ENCODE measurements at places on chromosomes 4 and X. TPM values are rescaled to one million over a fixed set of nuclear protein-coding genes. Genes with fewer than 3 reads are reported as not detected.

DNA sequence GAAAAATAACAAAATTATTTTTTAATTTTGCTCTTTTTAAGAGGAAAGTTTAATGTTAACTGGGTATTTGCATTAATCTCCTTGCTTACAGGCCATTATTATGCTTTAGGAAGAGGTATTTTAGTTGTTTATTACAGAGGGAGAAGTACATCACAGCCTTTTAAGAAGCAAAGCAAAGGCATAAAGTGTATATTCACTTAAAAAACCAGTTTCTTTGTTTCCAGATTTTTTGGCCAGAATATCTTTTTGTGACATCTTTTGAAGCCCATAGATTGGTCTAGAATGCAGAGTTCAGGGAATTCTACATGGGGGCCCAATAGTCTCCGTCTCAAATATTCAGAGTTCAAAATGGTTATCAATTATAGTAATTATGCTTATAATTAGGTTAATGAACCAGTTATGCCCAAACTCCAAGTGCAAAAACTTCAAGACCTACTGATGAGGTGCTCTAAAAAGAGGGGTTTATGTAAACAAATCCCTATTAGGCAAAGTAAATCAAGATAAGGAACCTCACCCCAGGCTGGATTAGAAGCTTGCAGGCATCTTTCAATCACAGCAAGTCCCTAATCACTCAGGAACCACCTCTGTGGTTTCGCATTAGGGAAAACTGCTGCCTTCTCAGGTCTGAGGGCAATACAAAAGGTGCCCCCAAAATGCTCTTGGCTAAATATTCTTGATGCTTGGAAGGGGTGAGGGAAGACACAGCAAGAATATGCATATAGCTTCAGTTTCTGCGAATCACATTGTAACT is 1.4 kb downstream of the CXXC4 start:
- no peak for DNase-seq

- DNase-seq, result no peak
These were observed 44.2 kb upstream of the TMEM131L start for GRCh38 chr4:153421941-153422340.

GRCh38 chrX:53550756-53551463 is 116.7 kb upstream of the HSD17B10 start:
- DNase-seq, result no peak

GRCh38 chr4:140705625-140706275 is 50.4 kb downstream of the TBC1D9 start:
- no peak for DNase-seq

- no peak for DNase-seq
These were observed 117.8 kb upstream of the EDA2R start for GRCh38 chrX:66756717-66757116.

DNA sequence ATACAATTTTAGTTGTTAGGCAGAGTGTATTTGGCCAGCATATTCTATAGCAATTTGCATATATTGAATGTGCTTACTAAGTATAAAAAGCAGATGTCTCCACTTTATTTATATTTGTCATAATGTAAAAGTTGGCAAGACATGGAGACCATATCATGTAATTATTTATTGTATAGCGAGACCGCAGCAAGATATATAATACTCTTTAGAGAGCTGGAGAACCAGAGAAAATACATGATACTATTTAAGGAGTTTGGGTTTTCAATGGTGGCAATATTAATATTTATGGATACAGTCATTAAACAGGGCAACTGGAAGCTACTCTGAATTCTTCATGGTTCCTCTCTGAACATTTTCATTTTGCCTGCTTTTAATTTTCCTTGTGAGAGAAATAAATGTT is 35.0 kb downstream of the INTU start:
- DNase-seq, result no peak

- no peak for DNase-seq
These were observed 86.9 kb upstream of the NEIL3 start for GRCh38 chr4:177222781-177223180.

- DNase-seq, result no peak
These were observed 92.2 kb downstream of the MID1IP1 start for GRCh38 chrX:38893441-38893840.

BCAP31 gene
- 155 TPM for total RNA-seq

COQ2 gene
- 5.3 TPM for total RNA-seq

CPE gene
- total RNA-seq, result 253 TPM

CLDN34 gene
- total RNA-seq, result not detected

TNIP3 gene
- total RNA-seq, result not detected

Data from glutamatergic neuron (in vitro differentiated cells).